Colonic mucosa (tissue), 4 donors: ENCODE measurements at places on chromosomes 3 and 15.

- no peak for DNase-seq
Measured at GRCh38 chr3:74115906-74116305, 491.2 kb upstream of the PDZRN3 start.

DNA sequence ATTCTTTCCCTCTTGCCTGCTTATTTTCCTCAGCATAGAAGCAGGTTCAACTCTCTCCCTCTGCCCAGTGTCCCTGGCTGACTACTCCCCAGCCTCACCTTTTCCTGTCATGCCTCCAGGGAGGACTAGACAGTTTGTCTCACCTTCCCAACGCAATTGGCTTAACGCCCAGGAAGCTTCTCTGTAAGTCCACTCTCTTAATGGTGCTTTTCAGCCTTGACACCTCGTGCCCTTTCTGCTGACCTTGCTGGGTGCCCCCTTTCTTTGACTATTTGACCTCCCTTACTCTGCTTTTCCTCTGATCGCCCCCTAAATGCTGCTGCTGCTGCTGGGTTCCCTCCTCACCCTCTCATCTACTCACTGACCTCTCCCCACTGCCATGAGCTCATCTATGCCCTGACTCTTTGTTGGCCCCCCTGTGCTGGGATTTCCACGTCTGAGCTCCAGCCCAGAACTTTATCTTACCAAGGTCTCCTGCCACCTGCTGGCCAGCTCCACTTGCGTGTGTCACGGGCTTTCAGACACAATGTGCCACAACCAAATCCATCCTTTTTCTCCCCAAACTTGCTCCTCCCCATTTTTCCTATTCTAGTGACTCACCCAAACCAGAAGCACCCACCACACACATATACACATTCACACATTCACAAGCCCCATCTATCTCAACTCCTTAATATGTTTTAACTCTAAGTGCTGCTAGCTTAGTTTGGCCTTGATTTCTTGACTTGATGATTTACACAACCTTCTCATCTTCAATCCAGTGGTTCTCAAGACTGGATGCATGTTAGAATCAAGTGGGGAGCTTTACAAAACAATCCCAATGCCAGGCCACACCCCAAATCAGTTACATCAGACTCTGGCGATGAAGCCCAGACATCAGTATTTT is 16.6 kb downstream of the EPB42 start:
- DNase-seq: peak; percentile 29

GRCh38 chr3:188305220-188305619 is 151.3 kb downstream of the LPP start:
- no peak for DNase-seq

DNA sequence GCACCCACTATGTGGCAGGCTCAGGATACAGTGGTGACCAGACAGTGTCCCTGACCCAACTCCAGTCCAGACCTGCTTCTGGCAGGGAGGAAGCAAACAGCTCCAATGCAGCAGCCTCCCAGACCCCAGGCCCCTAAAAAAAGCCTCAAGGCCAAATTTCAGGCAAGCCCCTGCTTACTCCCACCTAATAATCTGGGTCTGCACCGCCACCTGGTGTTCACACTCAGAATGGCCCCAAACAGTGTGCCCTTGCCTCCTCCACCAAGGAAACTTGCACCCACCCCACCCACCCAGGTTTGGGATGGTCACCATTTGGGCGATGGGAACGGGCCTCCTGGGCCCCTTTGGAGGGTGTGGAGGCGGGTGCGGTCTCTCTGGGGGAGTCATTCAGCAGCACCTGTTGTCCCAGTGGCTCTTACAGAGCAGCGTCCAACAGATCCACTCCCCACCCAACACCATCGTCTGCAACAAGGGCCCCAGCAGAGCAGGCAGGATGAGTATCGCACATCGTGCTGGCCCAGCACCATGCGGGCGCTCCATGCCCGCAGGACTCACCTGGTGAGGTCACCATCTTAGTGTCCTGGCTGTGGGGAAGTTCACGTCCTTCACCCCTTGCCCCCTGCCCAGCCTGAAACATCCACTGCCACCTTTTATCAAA is 17.3 kb downstream of the C3orf18 start:
- peak; percentile 63 for DNase-seq
